ENCODE measurements at places on chromosomes 12 and 14.

DNA sequence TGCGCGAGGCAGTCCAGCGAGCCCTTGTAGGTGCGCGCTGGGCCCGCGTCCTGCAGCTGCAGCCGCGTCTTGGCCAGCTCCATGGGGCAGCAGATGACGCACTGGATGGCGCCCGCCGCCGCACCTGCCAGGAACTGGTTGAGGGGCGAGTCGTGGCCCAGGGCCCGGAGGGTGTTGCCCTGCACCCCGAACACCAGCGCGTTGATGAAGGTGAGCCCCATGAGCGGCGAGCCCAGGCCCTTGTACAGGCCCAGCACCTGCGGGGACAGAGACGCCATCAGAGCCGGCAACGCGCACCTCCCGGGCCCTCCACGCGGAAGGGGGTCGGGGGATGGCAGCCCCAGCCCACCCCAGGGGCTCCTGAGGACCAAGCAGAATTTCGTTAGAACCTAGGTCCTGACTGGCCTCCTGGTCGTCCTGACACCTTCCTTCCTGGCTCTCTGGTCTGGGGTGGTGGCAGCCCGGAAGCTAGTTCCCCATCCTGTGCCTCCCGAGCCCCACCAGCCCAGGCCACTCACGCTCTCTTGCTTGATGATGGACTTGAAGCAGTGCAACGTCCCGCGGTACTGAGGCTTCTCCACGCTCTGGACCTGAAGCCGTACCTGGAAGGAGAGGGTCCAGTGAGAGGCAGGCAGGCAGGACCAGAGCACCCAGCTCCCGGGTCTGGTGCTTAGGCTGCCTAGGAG is 13.3 kb downstream of the SLC25A29 start:
- DNase-seq: no peak

DNA sequence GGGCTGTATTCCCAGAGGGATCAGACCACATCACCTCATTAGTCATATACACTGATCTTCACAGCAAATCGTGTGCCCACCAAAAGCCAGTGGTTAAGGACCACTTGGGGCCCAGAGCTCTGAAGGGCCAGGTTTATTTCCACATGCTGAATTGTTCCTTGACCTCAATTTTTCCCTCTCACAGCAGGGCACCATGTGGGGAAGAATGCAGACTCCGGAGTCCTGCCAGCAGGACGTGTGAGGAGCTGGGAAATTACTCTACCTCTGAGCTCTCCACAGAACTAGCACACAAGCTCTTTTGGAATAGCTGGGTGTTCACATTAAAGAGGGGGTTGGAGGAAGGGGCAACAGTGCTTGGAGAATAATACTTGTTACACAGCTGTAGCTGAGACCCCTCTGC is 57.6 kb upstream of the SEL1L start:
- no peak for DNase-seq

DNA sequence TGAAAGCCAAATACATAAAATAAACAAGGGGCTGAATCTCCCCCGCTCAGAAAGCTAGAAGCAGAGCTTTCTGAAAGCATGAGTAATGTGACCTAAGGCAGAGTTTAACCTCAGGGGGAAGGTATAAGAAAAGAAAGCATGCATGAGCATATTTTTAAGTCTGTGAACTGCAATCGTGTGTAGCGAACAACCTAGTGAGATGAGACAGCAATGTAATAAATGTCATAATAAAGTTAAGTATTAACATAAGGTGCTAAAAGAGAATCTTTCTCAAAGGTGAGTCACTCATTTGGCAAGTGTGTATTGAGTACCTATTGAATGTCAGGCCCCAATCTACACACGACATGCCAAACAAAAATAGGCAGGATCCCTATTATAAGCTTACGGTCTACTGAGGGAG is 14.2 kb upstream of the WDR20 start:
- DNase-seq: no peak

- no peak for DNase-seq
Measured at GRCh38 chr14:62711351-62712023, 333.8 kb downstream of the KCNH5 start.

DNA sequence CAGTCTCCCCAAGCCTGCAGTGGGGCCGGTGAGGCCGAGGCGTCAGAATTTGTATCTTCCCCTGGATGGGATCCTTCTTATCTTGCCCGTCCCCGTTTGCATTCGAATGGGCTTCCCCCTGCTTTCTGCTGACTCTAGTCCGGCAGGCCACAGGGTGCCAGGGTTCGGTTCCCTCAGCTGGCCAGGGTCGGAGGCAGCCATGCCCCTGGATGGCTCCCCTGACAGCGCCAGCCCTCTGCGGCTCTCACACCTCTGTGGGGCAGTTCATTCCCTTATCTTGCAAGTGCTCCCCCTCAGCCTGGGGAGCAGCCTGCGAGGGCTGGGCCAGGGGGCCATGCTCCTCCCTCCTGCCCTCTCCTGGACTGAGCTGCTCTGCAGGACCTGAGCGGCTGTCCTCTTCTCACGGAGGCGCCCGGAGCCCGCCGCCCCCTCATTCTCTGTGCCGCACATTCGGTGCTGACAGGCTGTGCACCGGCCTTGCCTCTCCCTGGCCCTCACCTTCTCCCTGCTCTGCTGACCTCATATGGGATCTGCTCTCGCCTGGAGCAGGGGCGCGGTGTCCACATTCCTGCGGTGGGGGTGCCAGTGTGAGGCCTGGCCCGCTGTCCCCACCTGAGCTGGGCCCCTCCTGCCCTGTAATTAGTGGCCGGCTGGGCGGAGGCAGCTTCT is 32.8 kb downstream of the KIF26A start:
- no peak for DNase-seq

GRCh38 chr12:123671876-123672275 is 963 bp downstream of the TCTN2 start:
- peak; percentile 51 for DNase-seq

DNA sequence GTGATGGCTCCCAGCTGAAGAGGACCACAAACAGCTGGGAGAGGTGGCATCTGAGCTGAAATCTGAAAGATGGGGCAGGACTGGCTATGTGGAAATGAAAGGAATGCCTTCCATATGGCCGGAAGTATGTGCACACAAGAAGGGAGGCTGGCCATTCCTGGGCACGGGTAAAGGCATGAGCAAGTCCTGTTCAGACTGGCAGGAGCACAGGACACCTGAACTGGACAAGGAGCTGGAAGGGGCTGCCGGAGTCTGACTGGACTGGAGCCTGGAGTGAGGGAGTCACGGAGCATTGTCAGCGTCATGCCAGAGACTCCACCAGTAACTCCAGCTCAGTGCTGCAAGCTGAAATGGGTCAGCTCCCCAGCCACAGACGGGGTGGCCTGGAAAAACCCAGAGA is 11.9 kb upstream of the TC2N start:
- no peak for DNase-seq

DNA sequence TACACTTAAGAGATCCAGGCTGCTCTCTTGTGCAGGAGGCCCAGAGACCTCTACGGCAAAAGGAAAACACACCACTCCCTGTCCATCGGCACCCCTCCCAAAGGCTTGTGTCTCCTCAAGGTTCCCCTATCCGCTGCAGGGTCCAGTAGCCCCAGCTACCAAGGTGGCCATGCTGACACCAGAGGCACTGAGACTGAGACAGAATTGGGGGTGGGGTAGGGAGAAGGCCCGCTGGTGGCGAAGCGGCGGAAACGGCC is 590 bp downstream of the DDIT3 start:
- no peak for DNase-seq

DNA sequence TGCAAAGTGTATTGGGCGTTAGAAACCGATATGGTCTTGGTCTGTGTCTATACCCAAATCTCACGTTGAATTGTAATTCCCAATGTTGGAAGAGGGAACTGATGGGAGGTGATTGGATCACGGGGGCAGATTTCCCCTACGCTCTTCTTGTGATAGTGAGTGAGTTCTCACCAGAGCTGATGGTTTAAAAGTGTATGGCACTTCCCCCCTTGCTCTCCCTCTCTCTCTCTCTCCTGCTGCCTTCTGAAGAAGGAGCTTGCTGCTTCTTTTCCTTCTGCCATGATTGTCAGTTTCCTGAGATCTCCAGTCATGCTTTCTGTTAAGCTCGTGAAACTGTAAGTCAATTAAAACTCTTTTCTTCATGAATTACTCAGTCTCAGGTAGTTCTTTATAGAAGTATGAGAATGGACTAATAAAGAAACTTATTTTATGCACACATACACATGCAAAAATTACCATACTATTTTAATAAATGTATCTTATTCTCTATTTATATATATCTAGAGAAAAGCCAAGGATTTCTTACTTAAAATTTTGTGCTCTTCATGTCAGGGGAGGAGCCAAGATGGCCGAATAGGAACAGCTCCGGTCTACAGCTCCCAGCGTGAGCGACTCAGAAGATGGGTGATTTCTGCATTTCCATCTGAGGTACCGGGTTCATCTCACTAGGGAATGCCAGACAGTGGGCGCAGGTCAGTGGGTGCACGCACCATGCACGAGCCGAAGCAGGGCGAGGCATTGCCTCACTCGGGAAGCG is 1891.0 kb upstream of the FLRT2 start:
- DNase-seq: peak; percentile 7

- no peak for DNase-seq
Measured at GRCh38 chr14:69370061-69370460, 28.0 kb downstream of the ERH start.

DNA sequence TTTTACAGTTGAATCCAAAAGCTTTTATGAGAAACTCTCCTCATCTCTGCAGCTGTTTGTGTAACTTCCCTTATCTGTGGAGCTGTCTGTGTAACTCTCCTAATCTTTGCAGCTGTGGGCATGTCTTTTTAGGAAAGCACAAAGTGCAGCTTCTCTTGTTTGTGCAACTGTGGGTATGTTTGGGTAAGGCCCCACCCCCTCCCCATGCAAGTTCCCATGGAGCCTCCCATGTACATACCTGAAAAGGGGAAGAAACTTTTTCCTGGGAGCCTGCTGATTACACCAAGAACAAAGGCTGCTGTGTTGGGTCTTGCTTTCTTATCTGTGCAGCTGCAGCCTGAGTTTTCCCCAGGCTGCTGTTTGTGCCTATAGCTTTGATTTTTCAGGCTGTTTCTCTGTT is 42.7 kb upstream of the CDKN3 start:
- no peak for DNase-seq

- no peak for DNase-seq
Measured at GRCh38 chr12:115335594-115335993, 651.6 kb upstream of the TBX3 start.

GRCh38 chr12:40439771-40440492 is 215.1 kb downstream of the LRRK2 start:
- DNase-seq: no peak

DNA sequence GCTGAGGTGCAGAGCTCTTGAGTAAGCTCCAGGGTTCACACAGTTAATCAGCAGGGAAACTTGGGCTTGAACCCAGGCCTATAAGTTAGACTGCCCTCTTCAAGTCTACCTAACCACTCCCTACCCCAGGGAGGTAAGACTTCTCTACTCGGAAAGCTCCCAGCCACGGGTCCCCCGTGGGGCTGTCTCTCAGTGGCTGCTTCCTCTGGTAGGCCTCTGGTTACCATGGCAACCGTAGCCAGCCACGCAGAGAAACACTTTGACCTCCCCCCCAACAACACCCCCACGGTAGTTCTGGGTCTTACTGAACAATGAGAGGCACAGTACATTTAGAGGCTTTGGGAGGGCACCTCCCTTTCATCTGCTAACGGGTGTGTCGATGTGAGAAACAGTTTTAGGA is 245.2 kb downstream of the AACS start:
- no peak for DNase-seq

DNA sequence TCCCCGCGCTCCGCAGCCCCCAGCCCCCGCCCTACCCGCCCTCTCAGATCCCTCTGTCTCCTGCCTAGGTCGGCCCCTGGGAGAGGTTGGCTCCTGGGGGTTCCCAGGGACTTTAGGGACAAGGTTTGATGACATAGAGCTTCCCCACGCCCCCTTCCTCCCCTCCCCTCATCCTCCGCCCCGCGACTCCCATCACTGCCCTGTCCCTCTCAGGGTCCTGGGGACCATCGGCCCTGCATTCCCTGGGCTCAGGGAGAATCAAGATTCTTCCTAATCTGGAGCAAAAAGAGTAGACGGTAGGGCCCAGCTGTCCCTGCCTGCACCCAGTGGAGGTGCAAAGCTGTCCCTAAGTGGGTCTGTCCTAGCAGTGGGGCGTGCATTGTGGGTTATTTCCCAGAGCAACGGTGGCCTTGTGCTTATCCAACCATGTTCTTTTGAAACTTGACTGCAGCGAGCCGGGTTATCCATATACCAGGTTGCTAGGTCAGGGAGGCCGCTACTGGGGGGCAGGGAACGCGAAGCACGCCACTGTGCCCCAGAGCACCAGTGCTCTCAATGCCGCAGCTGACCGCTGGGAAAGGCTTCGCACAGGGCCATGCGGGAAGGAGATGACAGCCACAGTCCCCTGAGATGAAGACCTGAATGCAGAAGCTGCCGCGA is 124.4 kb upstream of the PRMT8 start:
- DNase-seq: no peak

- DNase-seq: no peak
Measured at GRCh38 chr14:36217732-36218131, 41.2 kb upstream of the PTCSC3 start.

- DNase-seq: no peak
Measured at GRCh38 chr14:87111126-87111525, 881.9 kb downstream of the GALC start.

DNA sequence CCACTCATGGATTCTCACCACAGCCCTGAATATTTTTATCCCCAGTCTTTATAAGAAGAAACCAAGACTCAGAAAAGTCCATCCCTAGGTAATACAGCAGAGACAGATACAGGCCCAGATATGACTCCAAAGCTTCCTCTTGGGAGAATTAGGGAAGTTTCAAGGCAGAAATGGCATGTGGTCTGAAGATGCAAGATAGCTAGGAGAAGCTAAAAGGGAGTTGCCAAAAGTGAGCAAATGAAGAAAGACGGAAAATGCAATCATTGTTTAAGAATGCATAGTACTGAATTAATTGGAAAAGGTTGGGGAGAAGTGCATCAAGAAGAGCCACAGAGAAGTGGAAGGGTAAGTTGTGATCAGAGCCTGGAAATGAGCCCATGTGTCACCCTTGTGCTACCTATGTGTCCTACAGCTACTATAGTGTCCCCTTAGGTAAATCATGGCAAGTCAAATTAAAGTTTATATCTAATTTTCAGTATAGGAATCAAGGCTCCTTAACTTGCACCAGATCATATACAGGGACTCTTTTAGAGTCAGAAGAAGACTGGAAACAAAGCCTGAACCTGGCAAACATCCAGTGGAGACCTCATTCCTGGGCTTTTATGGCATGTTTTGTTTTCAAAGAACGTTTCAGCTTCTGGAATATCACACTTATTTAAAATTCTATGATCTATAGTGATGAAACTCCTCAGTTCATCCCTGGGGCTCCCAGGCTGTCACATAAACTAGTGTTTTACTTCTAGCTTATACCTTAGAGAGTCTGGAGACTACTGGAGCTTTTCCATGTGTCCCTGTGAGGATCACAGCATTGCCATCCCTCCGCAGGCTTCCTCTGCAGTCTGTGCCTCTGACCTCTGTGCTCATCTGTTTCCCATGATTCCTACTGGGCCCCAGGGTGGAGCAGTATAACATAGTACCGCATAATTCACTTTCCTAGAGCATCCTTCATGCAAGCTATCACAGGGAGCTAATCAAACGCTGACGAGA is 189.0 kb upstream of the CDKN3 start:
- DNase-seq: no peak

Measured in RPMI7951 (cell line).